ENCODE measurements at places on chromosomes 12 and 14.

DNA sequence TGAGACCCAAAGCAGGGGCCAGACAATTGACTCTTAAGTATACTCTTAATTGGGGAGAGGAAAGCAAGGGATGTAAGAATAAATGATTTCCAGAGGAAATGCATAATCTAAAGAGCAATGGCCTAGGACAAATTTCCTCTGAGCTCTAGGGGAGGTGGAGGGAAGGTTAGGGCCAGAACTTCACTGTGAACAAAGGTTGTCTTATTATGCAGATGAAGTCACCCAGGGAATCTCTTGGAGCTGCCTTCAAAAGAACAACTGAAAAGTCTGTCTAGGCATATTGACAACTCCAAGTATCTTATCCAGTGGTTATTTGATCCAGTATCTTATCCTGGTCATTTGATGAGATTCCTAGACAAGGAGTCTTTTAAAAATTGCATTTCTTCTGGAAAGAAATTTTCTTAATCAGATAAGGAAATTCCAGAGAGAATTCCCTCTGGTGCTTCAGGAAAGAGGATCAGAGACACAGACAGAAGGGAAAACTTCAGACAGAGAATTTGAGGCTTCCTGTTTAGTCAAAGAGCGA lies 16.5 kb upstream of the SMIM10L1 start:
- no peak overlapping the region for H3K27ac ChIP-seq
- H3K36me3 ChIP-seq: peaks cover 6% of the 10 kb centered on the region
- DNase-seq: no peak
- no peaks in the 10 kb centered on the region for H3K27me3 ChIP-seq

DNA sequence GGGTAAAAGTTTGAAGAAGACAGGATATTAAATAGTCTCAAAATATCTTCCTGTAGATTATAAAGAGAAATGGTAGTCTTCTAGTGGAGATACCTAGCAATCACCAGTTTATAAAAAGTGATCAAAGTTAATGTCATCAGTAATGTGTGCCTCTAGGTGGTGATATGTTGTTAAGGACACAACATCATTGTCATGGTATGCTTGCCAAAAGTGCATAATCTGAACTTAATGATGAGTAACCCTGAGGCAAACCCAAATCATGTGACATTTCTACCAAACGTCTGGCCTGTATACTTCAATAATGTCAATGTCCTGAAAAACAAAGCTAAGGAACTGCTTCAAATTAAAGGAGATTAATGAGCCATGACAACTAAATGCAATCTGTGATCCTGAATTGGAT lies 214.7 kb downstream of the PHLDA1 start:
- DNase-seq: no peak

DNA sequence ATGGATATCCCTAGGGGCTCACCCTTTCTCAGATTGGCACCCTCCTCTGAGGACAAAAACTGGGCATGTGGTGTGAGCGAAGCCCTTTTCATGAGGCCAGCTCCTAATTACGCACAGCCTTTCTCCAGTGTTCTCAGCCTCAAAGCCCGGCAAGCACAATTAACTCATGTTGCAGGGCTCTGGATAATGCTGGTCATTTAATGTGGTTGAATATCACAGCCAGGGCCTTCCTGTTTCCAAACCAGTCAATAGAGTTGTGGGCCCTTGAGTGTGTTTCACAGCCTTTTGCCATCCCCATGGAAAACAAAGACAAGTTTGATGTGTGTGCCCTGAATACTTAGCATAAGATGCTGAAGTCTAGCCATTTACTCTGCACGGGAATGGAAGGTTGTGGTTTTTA lies 114.2 kb upstream of the ARHGAP5 start:
- DNase-seq: peak; percentile 42
- H3K36me3 ChIP-seq: no peaks in the 10 kb centered on the region
- peaks cover 16% of the 10 kb centered on the region for H3K4me1 ChIP-seq
- peak overlapping the region; percentile 69 for H3K27ac ChIP-seq

DNA sequence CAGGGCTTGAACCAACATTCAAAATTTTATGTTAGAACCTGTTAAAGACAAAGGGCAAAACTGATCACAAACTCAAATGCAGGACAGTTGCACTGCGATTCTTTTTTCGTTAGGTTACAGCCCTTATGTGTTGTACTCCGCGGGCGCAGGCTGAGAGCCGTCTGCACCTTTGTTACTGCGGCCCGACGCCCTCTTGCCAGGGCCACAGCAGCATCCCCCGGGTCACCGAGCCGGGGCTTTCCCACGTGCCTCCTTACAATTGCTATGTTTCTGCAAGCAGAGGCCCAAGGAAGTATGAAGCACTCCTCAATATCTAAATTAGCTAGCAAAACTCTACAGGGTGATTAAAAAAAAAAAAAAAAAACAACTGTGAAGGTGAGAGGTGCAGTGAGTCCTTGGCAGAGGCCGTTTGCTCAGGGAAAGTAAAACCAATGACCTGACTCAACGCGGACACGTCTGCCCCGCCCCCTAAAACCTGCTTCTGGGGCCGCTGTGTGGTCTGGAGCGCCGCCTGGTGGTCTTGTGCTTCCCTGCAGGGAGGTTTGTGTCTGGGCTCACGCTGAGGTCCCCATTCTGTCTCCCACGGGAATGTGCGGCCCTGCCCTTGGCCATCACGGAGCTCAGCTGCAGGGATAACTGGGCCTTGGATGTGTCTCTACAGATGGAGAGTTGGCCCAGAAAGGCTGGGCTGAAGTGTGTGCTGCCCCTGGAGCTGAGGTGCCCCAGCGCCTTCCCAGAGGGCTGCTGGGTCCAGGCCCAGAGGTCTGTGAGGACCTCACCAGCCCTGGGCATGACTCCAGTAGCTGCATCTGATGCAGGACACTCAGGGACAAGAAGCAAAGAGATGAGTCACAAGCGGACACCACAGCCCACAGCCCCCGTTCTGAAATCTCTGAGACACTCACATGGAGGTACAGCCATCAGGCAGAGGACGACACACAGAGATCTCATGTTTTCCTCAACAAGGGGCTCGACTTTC lies 418.5 kb downstream of the TMEM121 start:
- H3K4me1 ChIP-seq: no peaks in the 10 kb centered on the region
- DNase-seq: no peak
- H3K27me3 ChIP-seq: peaks cover 7% of the 10 kb centered on the region
- H3K36me3 ChIP-seq: no peaks in the 10 kb centered on the region
- no peak overlapping the region for H3K4me3 ChIP-seq

DNA sequence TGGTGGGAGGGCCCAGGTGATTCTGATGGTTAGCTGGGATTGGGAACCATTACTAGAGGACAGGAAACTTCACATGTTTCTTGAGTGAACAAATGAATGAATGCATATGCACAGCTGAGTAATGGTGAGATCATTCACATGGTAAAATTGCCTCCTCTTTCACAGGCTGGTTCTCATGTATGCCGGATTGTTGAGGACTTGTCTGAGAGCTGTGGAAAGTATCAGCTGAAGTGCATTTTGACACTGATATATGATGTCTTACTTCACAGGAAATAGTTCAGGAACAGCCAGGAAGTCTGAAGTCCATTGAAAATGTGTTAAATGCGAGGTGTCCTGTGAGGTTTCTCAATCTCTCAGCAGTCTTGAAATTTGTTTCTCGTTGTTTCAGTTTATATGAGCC lies 77.6 kb upstream of the DACT1 start:
- H3K4me1 ChIP-seq: peaks cover 3% of the 10 kb centered on the region
- no peak overlapping the region for H3K4me3 ChIP-seq

- H3K4me3 ChIP-seq: no peak overlapping the region
- DNase-seq: no peak
- H3K27me3 ChIP-seq: no peaks in the 10 kb centered on the region
Measured at GRCh38 chr14:23702656-23703426, 66.7 kb downstream of the DHRS2 start.

DNA sequence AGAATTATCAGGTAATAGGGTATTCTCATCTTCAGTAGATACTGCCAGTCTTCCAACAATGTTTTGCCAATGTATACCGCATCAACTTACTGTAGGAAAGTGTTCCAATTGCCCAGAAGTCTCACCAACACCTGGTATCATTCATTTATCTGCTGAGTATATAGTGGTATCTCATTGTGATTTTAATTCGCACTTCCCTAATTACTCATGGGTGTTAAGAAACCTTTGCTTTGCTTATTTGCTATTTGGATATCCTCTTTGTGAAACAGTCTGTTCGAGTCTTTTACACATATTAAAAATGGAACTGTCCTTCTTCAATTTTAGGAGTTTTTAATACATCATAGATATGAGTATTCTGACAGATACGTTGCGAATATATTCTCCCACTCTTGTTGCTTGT lies 6.1 kb downstream of the TM7SF3 start:
- no peak overlapping the region for H3K4me3 ChIP-seq
- H3K4me1 ChIP-seq: peaks cover 18% of the 10 kb centered on the region
- H3K27me3 ChIP-seq: no peaks in the 10 kb centered on the region

DNA sequence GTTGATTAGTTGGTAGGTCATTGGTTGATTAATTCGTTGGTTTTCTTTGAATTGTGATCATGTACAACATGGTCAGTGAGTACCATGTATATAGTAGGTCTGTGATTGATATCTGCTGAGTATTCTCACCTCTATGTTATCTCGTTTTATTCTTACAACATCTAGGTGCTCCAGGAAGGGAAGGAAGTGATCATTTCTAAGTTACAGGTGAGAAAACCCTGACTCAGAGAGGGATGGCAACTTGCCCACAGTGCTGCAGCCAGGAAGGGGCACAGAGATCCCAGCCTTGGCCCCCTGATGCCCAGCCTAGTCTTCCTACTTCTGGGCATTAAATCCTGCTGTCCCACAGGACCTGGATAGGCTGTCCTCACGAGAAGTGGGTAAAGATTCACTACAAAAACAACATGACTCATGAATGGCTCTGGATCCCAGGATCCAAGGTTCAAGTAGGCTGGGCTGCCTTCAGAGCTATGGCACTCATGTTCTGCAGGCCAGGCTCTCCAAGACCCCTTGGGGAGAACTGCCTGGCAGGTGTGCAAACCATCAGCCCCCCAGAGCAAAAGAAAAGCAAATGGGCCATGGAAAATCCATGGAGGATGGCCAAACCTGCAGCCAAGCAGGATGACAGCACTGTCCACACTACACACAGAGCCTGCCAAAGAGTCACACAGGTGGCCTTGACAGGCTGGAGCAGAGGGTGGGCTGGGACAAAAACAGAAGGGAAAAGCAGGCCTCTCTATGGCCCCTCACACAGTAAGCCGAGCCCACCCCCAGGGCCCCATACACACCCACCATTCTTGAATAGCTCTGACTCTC lies 146.2 kb downstream of the BCL11B start:
- H3K27ac ChIP-seq: no peak overlapping the region
- DNase-seq: no peak
- no peaks in the 10 kb centered on the region for H3K4me1 ChIP-seq
- H3K4me3 ChIP-seq: no peak overlapping the region
- H3K27me3 ChIP-seq: no peaks in the 10 kb centered on the region

- H3K4me1 ChIP-seq: no peaks in the 10 kb centered on the region
- no peak for DNase-seq
- H3K27ac ChIP-seq: no peak overlapping the region
- no peaks in the 10 kb centered on the region for H3K36me3 ChIP-seq
Measured at GRCh38 chr12:11681207-11681606, 31.7 kb downstream of the ETV6 start.

DNA sequence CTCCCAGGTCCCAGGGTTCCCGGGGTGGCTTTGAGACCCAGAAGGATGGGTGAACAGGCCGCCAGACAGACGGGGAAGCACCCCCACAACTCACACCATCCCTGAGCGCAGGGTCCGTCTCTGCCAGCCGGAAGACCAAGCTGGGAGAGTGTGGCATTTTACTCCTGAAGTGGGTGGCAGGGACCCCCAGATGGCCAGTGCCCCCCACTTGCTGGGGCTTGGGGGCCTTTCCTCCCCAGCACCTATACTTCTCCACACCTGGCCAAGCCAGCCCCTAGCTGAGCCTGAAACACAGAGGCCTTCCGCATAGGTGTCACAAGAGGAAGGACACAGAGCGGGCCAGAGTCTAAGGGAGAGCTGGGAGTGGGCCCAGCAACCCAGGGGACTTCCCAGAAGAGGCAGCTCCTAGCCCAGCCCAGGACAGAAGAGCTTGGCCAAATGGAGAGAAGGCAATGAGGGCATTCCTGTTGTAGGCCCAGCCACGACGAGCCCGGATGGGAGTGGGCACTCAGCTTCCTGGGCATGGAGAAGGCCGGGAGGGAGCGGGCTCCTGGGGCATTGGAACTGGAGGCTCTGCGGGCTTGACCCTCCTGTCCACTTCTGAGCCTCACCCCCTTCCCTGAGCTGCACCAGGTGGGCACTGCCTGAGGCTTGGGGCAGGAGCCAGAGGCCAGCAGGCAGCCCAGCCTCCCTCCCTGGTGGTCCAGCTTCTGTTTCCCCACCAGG lies 3.3 kb downstream of the AHNAK2 start:
- H3K27me3 ChIP-seq: peaks cover 35% of the 10 kb centered on the region
- no peak overlapping the region for H3K27ac ChIP-seq
- H3K36me3 ChIP-seq: no peaks in the 10 kb centered on the region
- DNase-seq: no peak
- H3K4me3 ChIP-seq: no peak overlapping the region

GRCh38 chr14:49993565-49993964 lies 100.7 kb downstream of the ARF6 start:
- H3K36me3 ChIP-seq: no peaks in the 10 kb centered on the region
- H3K27ac ChIP-seq: no peak overlapping the region
- peaks cover 8% of the 10 kb centered on the region for H3K4me1 ChIP-seq
- no peak for DNase-seq
- peaks cover 2% of the 10 kb centered on the region for H3K27me3 ChIP-seq
- H3K4me3 ChIP-seq: no peak overlapping the region

DNA sequence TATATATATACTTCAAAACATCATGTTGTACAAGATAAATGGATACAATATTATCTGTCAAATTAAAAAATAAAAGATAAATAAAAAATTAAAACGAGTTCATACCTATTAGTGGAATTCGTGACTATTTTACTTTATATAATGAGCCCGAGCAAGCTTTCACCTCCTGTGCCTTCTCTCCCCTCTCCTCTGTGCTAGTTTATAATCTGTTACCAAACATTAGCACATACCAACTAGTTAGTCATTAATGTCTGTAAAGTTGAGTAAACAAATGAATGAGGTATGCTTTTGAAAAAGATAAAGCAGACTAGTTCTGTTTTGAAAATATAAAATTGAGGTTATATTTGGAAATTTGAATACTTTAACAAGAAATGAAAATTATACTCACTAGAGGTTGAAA lies 84.0 kb downstream of the LRRC9 start:
- DNase-seq: no peak
- H3K4me1 ChIP-seq: no peaks in the 10 kb centered on the region
- H3K36me3 ChIP-seq: no peaks in the 10 kb centered on the region
- H3K27me3 ChIP-seq: no peaks in the 10 kb centered on the region
- H3K27ac ChIP-seq: no peak overlapping the region
- no peak overlapping the region for H3K4me3 ChIP-seq

DNA sequence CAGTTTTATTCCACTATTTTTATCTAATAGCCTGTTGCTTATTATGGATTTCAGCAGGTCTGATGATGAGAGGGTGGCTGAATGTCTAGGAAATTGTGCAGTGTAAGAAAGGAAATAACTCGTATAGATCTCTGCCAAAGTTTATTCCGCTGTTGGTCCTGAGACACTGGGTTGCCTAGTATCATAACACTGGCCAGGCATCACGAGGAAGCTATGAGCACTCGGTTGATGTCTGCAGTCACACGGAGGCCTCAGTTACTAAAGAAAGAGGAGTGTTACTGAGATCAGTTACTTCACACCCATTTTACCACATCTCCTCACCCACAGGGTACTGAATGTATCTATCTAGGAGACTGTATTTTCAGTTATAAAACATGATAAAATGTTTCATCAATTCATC lies 21.9 kb downstream of the BHLHE41 start:
- H3K36me3 ChIP-seq: no peaks in the 10 kb centered on the region
- H3K4me1 ChIP-seq: no peaks in the 10 kb centered on the region
- H3K4me3 ChIP-seq: no peak overlapping the region
- H3K27me3 ChIP-seq: no peaks in the 10 kb centered on the region
- no peak overlapping the region for H3K27ac ChIP-seq
